ENCODE measurements at places on chromosomes 16 and 17.
A peak's percentile ranks its signal among the peaks of the same experiment; 100 is the strongest.

DNA sequence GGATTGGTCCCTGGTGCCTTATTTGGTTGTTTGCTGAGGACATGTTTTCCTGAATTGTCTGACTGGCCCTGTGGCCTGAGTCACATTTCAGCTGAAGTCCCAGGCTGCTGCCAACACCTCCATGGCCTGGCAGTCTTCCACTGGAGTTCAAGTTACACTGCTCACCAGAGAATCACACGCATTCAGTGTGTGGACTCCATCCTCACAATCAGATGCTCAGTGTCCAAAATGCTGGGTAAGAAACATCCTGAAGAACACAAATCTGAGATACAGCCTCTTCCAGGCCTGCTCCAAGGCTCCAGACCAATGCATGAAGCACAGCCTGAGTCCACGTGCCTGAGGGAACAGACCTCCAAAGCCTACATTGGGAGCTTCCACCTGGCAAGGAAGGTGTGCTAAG is 19.2 kb downstream of the CD300LB start:
- no peak overlapping the region for H3K4me3 ChIP-seq
- H3K4me1 ChIP-seq: peaks cover 15% of the 10 kb centered on the region
- H3K36me3 ChIP-seq: peaks cover 12% of the 10 kb centered on the region
- peak overlapping the region; percentile 17 for H3K27ac ChIP-seq
- peaks cover 11% of the 10 kb centered on the region for H3K27me3 ChIP-seq

DNA sequence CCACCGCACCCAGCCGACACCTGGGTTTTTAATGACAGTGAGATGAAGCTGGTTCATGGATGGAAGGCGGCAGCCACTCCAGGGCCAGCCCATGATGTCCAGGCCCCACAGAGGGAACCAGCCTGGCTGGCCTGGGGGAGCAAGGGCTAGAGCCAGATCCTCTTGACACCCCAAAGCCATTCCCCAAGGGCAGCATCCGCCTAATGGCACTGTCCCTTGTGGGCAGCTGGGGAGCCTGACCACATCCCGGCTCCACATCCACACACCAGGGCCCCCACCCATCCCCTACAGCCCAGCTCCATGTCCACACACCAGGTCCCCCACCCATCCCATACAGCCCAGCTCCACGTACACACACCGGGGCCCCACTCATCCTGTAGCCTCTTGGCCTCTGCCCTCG is 53.3 kb upstream of the ACSF3 start:
- no peaks in the 10 kb centered on the region for H3K36me3 ChIP-seq
- no peak overlapping the region for H3K4me3 ChIP-seq
- H3K27ac ChIP-seq: no peak overlapping the region
- no peaks in the 10 kb centered on the region for H3K27me3 ChIP-seq
- H3K4me1 ChIP-seq: peaks cover 3% of the 10 kb centered on the region

DNA sequence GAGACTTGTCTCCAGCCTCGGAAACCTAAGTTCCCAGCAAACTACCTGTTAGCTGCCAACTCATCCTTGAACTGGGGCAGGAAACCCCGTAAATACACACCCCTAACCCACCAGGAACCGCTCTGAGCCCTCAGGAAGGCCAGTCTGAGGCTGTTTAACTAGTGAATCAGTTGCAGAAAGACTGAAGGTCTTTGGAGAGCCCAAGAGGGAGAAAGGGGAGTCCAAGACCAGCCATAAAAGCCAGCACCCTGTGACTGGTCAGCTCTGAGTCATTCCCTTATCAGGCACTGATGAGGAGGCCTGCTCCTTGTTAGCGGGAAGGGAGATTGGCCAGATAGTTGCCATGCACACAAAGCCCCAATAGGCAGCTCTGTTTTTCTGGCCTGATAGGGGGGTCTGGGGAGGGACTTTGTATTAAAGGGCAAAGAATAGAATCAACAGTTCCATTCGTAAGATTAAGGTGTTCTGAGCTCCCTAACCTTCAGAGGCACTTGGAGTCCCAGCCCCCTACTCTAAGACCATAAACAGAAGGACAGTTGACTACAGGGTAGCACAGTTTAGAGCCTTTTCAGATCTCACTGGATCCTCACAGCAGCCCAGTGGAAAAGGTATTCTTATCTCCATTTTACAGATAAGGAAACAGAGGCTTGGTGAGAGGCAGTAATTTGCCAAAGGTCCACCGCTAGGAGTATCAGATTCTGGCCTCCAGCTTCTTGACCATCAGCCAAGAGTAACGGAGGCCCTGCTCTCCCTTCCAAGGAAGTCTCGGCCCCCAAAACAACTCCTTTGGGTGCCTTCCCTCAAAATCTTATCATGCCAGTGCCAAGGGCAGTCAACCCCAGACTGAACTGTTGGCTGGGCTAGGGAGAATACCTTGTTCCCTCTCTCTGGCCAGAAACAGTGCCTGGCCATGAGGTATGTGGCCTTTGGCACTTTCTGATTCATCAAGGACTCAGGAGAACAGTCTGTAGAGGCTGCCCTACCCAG is 2.2 kb upstream of the KRT19 start:
- no peak overlapping the region for H3K4me3 ChIP-seq
- H3K4me1 ChIP-seq: no peaks in the 10 kb centered on the region
- H3K27ac ChIP-seq: no peak overlapping the region
- DNase-seq: no peak
- H3K36me3 ChIP-seq: no peaks in the 10 kb centered on the region
- peaks cover 45% of the 10 kb centered on the region for H3K27me3 ChIP-seq

DNA sequence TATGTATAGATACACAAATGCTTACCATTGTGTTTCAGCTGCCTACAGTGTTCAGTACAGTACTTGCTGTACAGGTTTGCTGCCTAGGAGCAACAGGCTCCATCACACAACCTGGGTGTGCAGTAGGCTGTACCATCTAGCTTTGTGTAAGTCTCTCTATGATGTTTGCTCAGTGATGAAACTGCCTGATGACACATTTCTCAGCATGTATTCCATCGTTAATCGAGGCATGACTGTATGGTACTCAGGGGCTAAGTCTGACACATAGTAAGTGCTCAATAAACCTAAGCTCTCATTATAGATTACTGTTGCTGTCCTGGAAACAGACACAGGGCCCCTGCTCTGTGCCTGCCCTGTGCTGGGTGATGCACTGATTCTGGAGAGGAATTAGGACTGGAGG is 18.1 kb downstream of the KCNJ12 start:
- H3K4me1 ChIP-seq: no peaks in the 10 kb centered on the region
- no peaks in the 10 kb centered on the region for H3K36me3 ChIP-seq
- no peaks in the 10 kb centered on the region for H3K27me3 ChIP-seq
- DNase-seq: no peak
- H3K4me3 ChIP-seq: no peak overlapping the region

DNA sequence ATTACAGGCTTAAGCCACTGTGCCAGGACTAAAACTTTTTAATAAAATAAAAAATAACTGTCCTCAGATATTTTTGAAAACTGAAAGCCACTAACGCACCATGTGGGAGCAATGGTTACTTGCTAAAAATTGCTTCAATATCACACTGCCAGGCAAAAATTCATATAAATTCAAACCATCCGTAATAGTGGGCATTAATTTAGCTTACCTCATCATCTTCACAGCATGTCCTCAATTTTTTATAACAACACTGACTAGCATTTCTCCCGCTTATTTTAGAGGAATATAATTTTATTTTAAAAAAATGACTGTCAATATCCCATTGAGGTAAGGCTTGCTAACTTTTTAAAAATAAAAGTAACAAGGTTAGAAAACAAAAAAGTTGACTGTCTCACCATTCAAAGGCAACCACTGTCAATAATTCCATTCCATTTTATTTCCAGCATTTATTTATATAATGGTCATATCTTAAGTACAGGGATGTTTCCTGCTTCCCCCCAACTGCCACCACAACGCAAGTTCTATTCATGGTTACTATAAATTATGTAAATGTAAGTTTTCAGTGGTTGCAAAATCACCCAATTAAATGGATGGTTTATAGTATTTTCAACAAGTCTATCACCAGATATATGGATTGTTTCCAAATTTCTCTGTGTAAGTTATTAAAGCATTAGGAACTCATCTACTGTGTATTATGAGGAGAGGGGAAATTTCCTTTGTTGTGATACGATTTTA is 25.4 kb downstream of the GSPT1 start:
- H3K27ac ChIP-seq: no peak overlapping the region
- DNase-seq: no peak
- H3K36me3 ChIP-seq: peaks cover 15% of the 10 kb centered on the region
- peaks cover 4% of the 10 kb centered on the region for H3K4me1 ChIP-seq
- H3K4me3 ChIP-seq: no peak overlapping the region
- H3K27me3 ChIP-seq: no peaks in the 10 kb centered on the region

- H3K27ac ChIP-seq: peak within 1 kb of the TSS; percentile 93
- H3K4me1 ChIP-seq: peaks cover 57% of the 10 kb centered on the region
- H3K4me3 ChIP-seq: peak within 1 kb of the TSS; percentile 93
- no peaks in the 10 kb centered on the region for H3K36me3 ChIP-seq
- DNase-seq: peak; percentile 76
These were observed at the start of gene FLOT2 for GRCh38 chr17:28896884-28897768. FLOT2 (minus strand) TSS chr17:28897733; CDS start chr17:28897574, 159 bp downstream.

DNA sequence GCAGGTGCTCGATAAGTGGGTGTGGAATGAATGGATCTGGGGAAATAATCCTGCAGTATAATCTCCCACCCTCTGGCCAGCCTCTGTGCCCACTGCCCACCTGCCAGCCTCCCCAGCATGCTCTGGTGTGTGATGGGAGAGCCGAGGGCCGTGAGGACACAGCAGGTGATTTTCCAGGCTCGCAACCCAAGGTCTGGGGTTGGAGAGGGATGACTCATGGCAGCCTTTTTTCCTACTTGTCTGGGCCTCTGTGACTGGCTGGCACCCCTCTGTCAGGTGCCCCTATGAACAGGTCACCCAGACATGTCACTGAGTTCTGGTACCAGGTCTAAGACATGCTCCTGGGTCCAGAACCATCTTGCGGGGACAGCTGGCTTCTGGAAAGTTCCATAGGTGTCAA is 385.7 kb upstream of the TNRC6C start:
- no peak for DNase-seq
- peak overlapping the region; percentile 15 for H3K4me3 ChIP-seq
- no peak overlapping the region for H3K27ac ChIP-seq
- no peaks in the 10 kb centered on the region for H3K36me3 ChIP-seq

- no peaks in the 10 kb centered on the region for H3K4me1 ChIP-seq
- no peaks in the 10 kb centered on the region for H3K36me3 ChIP-seq
- no peak for DNase-seq
- peaks cover 13% of the 10 kb centered on the region for H3K27me3 ChIP-seq
- H3K4me3 ChIP-seq: no peak overlapping the region
These were observed 71.3 kb downstream of the SRCIN1 start for GRCh38 chr17:38534498-38534885.

GRCh38 chr16:11955713-11956123 is 9.3 kb upstream of the TNFRSF17 start:
- no peak overlapping the region for H3K4me3 ChIP-seq
- H3K36me3 ChIP-seq: no peaks in the 10 kb centered on the region
- no peaks in the 10 kb centered on the region for H3K27me3 ChIP-seq

GRCh38 chr17:46979147-46979863 is at the start of gene RPRML:
RPRML (minus strand) TSS chr17:46979253; CDS start chr17:46979007, 246 bp downstream.
- no peak for DNase-seq
- H3K27ac ChIP-seq: no peak within 1 kb of the TSS
- H3K36me3 ChIP-seq: no peaks in the 10 kb centered on the region
- H3K27me3 ChIP-seq: peaks cover 30% of the 10 kb centered on the region
- peak within 1 kb of the TSS; percentile 82 for H3K4me3 ChIP-seq
- peaks cover 11% of the 10 kb centered on the region for H3K4me1 ChIP-seq

DNA sequence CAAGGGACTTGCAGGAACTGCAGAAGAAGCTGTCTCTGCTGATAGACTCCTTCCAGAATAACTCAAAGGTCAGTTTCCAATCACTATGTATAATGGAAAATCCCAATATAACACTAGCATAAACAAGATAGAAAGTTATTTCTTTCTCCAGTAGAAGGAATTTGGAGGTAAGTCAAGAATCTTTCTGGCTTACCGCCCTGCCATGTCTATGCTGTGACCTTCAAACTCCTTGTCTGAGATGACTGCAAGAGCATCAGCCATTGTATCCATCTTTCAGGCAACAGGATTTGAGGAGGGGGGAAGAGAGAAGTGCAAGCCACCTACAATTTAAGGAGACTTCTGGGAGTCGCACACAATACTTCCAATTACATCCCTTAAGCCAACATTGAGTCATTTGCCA is 2.7 kb downstream of the LDAF1 start:
- no peak overlapping the region for H3K4me3 ChIP-seq
- H3K27me3 ChIP-seq: no peaks in the 10 kb centered on the region
- peaks cover 12% of the 10 kb centered on the region for H3K4me1 ChIP-seq
- no peaks in the 10 kb centered on the region for H3K36me3 ChIP-seq
- no peak overlapping the region for H3K27ac ChIP-seq

GRCh38 chr16:6349725-6350124 is 982.9 kb upstream of the RBFOX1 start:
- H3K36me3 ChIP-seq: no peaks in the 10 kb centered on the region
- H3K27ac ChIP-seq: no peak overlapping the region
- DNase-seq: no peak
- no peaks in the 10 kb centered on the region for H3K4me1 ChIP-seq
- H3K27me3 ChIP-seq: no peaks in the 10 kb centered on the region
